ENCODE measurements at places on chromosomes 4 and X.
A peak's percentile ranks its signal among the peaks of the same experiment; 100 is the strongest.

- DNase-seq, result no peak
Observed at GRCh38 chr4:129415004-129415403, 319.1 kb downstream of the C4orf33 start.

DNA sequence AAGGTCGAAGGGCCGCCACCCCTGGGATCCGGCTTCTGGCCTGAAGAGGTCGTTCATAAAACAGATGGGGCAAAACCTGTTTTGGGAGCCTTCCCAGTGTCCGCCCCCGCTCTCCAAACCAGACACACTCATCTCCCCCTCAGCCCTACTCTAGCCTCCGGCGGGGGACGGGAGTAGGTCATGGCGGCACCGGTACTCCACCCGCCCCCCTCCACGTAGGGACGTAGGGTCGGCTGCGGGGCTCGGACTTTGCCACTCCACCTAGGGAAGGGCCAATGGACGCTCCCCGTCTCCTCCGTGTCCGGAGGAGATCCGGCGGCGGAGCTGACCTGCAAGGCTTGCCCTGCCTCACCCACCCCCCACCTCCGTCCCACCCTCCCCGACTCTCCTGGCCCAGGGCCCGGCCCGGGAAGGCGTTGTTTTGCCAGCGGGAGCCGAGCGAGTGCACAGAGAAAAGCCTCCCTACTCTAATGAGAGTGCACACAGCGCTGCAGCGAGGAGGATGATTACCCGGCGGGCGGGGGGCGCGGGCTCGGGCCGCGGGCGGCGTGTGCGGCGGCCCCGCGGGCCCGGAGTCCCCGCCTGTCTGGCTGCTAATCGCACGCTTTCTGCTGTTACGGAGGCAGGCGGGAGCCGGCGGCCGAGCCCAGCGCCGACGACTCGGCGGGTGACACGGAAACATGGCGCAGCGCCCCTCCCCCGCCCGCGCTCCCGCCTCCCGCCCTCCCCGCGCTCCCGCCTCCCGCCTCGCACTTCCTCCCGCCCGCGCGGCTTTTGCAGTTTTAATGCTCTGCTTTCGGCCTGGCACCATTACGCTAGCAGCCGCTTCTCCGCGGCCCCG lies 8.3 kb upstream of the BCOR start:
- no peak for DNase-seq

DNA sequence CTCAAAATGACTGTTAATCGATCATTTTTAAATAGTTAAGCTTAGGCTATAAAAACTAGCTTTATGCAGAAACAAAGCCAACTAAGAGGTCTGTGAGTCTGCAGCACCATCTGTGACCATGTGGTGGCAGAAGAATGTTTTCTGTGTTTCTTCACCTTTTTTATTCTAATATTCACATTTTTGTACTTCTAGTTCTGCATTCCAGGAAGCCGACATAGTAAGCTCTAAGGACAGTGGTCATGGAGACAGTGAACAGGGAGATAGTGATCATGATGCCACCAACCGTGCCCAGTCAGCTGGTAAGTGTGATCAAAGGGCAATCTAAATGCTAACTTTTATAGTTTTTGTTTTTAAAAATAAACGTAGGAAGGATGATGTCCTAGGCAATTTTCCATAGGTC lies 5.6 kb downstream of the PCDH10 start:
- peak; percentile 22 for DNase-seq

- DNase-seq, result no peak
Observed at GRCh38 chrX:48896611-48897011, 957 bp downstream of the TIMM17B start.

DNA sequence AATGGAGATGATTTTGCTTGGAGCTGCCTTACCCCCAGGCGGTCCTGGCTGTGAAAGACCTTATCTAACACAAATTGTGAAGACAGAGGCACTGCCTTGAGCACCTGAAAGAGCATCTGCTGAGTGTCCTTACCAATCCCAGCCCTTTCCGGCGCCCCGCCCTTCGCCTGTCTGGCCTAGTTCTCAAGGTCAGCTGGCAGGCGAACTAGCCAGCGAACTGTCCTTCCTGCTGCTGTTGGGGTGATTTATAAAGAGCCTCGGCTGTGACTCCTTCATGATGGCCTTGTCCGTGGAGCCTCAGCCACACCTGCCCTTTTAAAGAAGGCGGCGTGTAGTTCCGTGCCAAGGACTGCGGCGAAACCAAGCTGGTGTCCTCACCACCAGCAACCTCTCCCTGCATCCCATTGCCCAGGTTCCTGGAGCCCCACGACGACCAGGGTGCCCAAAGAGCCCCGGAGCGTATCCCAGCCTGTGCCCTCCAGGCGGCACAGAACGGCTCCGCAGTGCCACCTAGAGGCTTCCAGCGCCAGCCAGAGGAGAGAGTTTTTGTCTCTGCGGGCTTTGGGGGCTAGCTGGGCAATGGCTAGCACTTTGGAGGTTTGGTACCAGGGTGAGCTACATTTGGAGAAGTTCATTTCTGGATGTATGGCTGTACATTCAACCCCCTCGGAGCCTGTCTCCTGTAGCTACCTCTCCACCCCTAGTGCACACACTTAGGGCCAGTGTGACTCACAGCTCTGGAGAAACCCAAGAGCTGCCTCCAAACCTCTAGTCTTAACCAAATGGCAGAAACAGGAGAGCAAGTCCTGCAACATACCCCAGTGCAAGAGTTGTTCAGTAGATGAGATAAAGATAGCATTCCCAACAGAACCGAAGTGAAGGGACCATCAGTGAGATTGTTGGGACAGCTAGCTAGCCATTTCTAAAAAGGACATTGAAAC lies 36.8 kb upstream of the VMA21 start:
- peak; percentile 13 for DNase-seq

DNA sequence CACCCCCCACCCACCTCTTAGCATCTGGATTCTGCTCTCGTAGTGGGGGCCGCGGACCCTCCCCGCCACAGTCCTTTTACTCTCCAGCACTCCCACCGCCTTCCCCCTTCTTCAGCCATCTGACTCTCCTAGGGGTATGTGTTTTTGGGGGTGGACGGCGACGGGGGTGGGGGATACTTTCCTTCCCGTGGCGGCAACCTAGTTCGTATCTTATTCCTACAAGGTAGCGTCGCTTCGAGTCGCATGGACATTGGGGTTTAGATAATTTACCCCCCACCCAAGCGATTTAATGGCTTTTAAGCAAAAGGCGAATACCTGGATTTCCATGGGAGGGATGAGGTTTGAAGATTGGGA lies 1.3 kb upstream of the BCORL1 start:
- no peak for DNase-seq

DNA sequence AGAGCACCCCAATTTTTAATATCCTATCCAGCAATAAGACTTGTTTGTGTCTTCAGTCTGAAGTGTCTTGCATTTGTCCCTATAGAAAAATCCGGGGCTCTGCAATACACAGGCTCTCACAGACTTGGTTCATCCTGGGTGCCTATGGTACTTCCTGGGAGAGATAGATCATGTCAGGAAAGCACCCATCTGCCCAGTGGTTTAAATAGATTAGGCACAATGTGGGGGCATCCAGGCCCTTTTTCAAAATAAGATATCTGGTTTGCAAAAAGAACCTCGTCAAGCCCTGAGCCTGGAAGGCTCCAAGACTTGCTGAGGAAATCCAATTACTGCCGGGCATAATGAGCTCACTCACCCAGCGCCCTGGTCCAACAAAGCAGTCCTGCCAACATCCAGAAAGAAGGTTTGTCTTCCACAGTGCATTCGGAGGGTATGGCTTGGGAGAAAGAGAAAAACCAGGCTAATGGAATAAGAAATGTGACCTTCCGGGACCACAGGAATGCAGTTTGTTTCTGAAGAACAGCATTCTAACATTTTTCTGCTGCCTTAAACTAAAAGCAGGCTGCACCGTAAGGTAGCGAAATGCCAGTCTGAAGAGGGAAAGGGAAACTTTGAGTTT lies 11.6 kb downstream of the JAKMIP1 start:
- no peak for DNase-seq

DNA sequence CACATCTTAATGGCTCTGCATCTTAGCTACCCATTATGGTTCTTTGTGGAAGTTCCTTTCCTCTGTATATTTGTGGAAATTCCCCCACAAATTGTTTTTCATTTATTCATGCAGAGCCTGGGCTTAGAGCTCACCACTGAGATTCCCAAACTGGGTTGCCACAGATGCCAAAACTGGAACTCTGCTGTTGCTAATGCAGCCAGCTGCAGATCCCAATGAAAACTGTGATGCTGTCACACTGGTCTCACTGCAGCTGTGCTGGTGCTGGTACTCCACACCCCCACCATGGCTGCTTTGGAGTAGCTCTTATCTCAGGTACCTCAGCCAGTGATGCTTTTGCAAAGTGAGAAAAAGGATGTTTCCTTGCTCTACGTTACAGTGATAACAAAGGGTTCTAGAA lies 87.7 kb downstream of the DCK start:
- DNase-seq, result no peak

- DNase-seq, result no peak
Observed at GRCh38 chr4:52842792-52843191, 19.3 kb upstream of the RASL11B start.

DNA sequence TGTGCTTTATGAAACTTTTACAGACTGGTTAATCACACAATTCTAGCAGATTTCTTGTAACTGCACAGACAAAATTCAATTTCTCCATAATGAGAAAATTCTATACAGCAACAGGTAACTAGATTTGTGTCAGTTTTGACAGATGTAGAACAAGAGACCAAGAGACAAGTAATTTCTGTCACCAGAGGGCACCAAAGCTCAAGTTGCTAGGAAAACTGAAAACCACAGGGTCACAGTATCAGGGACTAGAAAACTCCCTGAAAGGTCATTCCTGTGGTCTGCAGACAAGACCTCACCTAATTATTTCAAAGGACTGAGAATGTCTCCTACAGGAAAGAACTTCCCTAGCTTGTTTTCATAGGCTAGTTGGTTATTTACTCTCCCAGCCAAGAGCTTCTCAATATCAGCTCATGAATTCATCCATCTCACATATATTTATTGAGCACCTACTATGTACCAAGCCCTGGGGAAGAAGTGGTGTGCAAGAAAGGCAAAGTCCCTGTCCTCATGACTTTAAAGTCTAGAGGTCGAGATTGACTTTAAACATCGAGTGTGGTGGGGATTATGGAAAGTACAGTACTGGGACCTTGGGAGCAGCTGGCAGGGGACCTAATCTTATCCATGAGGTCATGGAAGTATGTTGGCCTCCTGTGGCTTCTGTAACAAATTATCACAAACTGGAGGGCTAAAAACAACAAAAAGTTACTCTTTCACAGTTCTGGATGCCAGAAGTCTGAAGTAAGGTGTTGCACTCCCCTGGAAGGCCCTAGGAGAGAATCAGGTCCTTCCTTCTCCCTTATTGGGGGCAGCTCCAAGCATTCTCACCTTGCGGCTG lies 47.8 kb upstream of the SETD7 start:
- DNase-seq, result no peak
